Dermis blood vessel endothelial cell (primary cell): ENCODE measurements at places on chromosomes 13 and 19. TPM values are rescaled to one million over a fixed set of nuclear protein-coding genes. Genes with fewer than 3 reads are reported as not detected.

DNA sequence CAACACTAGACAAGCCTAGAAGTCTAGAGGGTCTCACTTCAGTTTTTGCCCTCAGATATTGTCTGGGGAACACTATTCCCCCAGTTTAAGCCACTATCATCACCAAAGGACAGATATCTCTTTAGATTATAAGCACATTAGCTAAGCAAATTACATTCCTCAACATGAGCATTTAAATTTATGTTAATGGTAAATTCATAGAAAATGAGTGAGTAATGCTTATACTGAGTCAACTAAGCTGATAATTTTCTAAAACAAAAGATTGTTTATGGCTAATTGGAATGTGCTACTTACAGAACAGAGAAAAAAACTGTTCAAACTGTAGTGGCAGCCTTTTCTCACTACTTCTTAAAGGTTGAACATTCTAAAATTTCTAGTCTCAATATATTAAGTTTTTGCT is 290.2 kb downstream of the SLITRK1 start:
- no peak for DNase-seq

GRCh38 chr19:6068711-6069110 is 41.6 kb downstream of the RFX2 start:
- DNase-seq = no peak

- DNase-seq = no peak
Measured at GRCh38 chr19:1472231-1473084, 6.6 kb downstream of the C19orf25 start.

DNA sequence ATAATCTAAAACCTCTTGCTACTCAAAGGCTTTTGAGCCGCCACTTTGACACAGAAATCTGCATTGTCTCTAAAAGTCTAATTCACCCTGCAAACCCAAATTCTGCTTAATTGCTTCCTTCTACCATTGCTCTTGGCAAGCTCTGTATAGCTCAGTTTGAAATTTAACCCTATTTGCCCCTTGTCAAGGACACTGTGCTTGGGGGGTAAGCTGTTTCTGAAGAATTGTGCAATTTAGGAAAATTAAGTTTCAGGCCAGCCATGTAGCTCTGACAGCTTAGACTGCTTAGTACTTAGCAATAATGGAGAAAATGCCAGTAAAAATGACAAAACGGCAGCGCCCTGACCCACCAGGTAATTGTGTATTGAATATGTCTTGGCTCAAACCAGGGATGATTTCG is 282.2 kb downstream of the OLFM4 start:
- DNase-seq = no peak

MCEMP1 gene
- total RNA-seq = not detected in 2 replicates

GRCh38 chr19:48059331-48059730 is 15.5 kb upstream of the CABP5 start:
- no peak for DNase-seq

BIVM gene
- 21.4 and 24.0 TPM in 2 replicates for total RNA-seq

DNA sequence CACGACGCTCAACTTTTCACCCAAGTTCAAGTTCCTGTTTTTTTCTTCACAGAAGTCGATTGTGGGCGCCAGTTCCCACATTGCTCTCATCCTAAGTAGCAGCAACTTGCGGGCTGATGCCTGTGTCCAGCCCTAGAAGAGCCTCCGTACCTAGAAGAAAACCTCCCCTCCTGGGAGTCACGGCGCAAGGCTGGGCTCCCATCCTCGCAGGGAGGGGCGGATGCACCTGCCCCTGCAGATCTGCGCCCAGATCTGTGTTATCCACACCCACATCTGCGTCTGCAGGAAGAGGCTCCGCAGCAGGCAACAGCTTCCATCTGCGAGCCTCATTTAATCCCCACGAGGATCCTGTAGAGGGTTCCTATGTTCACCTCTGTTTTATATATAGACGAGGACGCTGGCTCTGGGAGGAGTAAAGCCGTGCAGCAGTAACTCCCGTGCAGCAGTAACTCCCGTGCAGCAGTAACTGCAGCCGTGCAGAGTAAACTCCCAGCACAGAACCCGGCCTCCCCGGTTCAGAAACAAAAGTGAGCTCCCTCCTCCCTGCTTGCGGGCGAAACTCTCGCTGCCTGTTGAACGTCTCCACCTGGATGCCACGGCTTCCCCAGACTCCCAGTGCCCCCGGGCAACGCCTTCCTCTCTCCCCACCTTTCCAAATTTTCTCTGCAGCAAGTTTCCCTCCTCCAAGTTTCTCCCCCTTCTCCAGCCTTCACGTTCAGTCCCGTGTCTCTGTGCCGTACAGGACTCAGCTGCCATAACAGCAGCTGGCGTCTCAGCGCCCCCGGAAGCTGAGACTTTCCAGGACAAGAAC is 23.5 kb upstream of the LAIR1 start:
- peak; percentile 49 for DNase-seq

LRRC25 gene
- not detected in 2 replicates for total RNA-seq

GRCh38 chr13:35210261-35210660 is 266.2 kb downstream of the MAB21L1 start:
- DNase-seq = peak; percentile 29

GPR4 gene
- 3.2 and 5.0 TPM in 2 replicates for total RNA-seq

ATXN8OS gene
- total RNA-seq = not detected in 2 replicates

DNA sequence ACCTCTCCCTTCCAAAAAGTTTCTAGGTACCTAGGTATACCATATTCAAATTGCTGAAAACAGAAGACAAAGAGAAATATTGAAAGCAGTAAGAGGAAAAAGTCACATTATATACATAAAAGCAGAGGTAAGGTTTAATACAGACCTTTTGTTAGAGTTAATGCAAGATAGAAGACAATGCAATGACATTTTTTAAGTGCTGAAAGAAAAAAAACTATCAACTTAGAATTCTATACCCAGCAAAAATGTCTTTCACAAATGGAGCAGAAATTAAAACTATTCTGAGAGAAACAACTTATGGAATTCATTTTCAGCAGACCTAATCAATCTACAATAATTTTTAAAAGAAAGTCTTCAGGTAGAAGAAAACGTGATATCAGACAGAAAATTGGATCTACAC is 77.2 kb downstream of the CRYL1 start:
- no peak for DNase-seq

DNA sequence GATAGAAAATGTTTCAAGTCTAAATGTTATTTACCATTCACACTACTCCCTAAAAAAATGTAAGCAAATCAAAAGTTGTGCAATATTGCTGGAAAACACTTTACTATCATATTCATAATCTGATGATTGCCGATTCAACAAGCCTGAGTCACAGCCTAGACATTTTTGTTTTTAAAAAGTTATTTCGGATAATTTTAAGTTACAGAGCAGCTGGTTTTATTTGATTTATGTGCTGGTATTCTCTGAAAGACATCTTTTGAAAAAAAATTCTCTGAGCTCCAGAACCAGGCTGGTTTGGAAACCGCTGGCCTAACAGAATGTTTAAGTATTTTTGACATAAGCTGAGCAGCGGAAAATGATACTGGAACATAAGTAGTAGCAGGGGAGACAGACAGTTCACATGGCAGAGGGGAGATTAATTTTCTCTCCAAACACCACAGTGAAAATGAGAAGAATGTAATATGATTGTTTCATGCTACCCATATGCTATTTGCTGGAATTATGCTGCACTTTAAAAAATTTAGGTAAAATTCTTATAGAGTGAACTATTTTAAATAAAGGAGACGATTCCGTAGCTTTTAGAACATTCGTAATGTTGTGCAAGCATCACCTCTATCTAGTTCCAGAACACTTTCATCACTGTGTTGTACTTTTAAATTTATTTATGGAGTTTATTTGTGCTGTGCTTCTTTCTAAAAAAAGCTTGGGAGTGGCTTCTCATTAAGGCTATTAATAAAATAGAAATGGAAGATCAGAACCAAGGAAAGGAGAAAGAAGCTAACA is 36.1 kb downstream of the TBC1D4 start:
- no peak for DNase-seq

DNA sequence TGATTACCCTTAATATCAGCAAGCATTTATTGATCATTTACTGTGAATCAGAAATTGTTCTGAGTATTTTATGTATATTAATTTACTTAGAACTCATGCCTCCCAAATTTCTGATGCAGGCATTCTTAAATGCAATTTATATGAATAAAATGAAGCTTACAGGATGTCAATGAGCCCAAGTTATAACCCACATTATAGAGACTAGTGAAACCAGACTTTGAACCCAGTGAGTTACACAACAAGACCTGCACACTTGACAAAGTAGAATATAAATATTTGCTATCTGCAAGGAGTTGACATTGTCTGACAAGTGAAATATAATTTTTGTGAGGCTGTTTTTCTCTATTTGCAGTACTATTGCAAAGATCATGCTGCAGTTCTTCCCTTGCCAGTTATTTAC is 656.0 kb downstream of the GPC5 start:
- no peak for DNase-seq

TRPC4 gene
- 0.05 and 0.17 TPM in 2 replicates for total RNA-seq

CCL25 gene
- total RNA-seq = not detected in 2 replicates

ICAM4 gene
- 0.79 and 0.85 TPM in 2 replicates for total RNA-seq

GRCh38 chr19:49017666-49018351 is 918 bp upstream of the LHB start:
- peak; percentile 72 for DNase-seq

SIGLEC10 gene
- not detected in 2 replicates for total RNA-seq

DNA sequence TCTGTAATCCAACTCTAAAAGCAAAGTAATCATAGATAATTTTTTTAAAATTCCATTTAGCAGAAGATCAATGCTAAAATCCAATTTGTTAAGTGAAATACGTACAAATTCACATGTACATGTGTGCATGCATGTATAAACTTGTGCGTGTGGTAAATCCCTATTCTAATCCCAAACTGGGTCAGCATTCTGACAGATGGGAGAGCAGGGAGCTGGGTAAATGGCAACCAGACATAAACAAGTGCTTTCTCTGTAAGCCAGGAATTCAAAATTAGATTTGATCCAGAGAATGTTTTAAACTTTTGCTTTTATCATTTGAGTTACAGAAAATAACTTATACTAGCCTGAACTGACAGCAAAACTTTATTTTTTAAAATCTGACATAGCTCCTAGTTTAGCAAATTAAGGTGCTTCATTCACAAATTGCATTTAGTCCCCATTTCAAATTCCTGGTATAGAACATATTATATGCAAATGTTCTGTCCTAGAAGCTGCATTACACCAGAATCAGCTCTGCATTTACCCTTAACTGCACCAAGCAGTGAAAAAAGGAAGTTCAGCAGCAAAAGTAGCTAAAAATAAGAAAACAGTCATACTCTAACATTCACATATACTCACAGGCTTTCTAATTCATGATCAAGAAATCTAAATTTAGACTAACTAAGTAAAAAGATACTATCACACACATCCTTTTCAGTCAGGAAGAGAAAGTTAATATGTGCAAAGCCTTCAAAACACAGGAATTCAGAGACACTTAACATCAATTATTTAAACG is 32.6 kb downstream of the UBL3 start:
- peak; percentile 3 for DNase-seq

MBD3L3 gene
- total RNA-seq = not detected in 2 replicates

ZNF888 gene
- 6.5 and 7.8 TPM in 2 replicates for total RNA-seq

DNA sequence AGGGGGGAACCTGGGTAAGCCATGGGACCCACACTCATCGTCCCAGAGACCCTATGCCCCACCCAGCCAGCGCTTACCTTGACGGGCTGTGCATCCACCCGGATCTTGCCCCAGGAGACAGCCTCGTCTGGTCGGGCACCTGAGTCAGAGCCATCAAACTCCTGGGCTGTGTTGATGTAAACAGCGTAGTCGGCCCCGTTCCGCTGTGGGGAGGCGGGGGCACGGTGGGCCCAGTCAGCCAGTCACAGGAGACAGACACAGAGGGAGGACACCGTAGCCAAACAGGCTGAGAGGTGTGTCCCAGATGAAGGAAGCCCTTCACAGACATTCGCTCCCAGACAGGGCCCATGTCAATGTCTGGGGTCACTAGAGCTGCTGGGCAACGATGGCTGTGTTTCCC is 5.7 kb downstream of the DHPS start:
- no peak for DNase-seq

GRCh38 chr13:76751278-76751677 is 134.9 kb downstream of the KCTD12 start:
- DNase-seq = no peak

- peak; percentile 68 for DNase-seq
Measured at GRCh38 chr19:32287811-32288227, 57.6 kb upstream of the ZNF507 start.

- no peak for DNase-seq
Measured at GRCh38 chr19:6654347-6655310, 15.3 kb downstream of the TNFSF14 start.

HCN2 gene
- total RNA-seq = 0.34 and 0.70 TPM in 2 replicates

- peak; percentile 36 for DNase-seq
Measured at GRCh38 chr19:44142059-44142433, 692 bp downstream of the ZNF234 start.

- DNase-seq = no peak
Measured at GRCh38 chr13:109684084-109684823, 102.1 kb downstream of the IRS2 start.

DNA sequence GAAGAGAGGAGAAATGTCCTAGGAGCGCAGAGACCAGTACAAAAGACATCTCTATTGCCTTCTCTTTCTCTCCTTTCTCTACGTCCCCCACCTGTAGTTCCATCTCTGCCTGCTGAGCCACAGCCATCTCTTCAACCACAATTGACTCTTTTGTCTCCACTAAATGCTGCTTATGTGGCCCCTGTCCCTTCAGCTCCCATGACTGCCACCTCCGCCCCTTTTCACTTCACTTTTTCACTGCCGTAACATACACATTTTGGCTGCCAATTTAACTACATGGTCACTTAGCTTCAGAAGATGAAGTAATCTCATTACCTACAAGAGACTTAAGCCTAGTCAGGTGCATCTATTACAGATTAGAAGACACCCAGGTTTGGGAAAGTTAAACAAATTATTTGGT is 81.9 kb downstream of the MZT1 start:
- no peak for DNase-seq

- DNase-seq = no peak
Measured at GRCh38 chr19:40597329-40597838, 3.8 kb upstream of the LTBP4 start.

ADGRL1 gene
- 5.1 and 6.3 TPM in 2 replicates for total RNA-seq

- DNase-seq = no peak
Measured at GRCh38 chr19:19113040-19113626, 25.1 kb downstream of the TMEM161A start.

- peak; percentile 21 for DNase-seq
Measured at GRCh38 chr13:75788481-75788981, 152.4 kb downstream of the LMO7 start.

- no peak for DNase-seq
Measured at GRCh38 chr19:29529646-29530539, 4.1 kb downstream of the VSTM2B start.

DNA sequence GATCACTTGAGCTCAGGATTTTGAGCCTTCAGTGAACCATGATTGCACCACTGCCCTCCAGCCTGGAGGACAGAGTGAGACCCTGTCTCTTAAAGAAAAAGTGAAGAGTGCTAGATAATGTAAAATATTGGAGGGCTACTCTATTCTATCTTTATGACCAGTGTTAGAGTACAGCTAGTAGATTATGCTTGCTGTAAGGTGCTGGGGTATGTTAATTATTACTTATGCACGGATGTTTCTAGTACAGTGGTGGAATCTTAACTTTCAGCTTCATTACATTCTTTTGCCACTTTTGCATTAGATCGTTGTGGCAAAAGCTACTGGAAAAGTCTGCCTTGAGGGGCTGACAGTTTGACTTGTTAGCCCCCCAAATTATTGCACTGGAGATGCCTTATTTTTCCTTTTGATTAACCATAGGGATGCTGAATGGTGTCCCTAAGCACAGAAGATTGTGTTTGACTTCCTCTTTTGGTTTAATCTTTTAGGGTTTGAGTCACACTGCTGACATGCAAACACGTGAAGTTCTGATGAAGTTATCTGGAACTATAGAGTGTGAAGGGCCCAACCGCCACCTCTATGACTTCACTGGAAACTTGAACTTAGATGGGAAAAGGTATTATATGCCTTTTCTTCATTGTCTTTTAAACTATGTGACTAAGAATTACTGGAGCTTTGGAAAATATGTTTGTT is 169.8 kb downstream of the ATP8A2 start:
- DNase-seq = no peak

GSX1 gene
- not detected in 2 replicates for total RNA-seq

ATP1A3 gene
- under 0.01 and 0.05 TPM in 2 replicates for total RNA-seq
